Body of pancreas (tissue), 4 donors: ENCODE measurements at places on chromosomes 5 and 9.

DNA sequence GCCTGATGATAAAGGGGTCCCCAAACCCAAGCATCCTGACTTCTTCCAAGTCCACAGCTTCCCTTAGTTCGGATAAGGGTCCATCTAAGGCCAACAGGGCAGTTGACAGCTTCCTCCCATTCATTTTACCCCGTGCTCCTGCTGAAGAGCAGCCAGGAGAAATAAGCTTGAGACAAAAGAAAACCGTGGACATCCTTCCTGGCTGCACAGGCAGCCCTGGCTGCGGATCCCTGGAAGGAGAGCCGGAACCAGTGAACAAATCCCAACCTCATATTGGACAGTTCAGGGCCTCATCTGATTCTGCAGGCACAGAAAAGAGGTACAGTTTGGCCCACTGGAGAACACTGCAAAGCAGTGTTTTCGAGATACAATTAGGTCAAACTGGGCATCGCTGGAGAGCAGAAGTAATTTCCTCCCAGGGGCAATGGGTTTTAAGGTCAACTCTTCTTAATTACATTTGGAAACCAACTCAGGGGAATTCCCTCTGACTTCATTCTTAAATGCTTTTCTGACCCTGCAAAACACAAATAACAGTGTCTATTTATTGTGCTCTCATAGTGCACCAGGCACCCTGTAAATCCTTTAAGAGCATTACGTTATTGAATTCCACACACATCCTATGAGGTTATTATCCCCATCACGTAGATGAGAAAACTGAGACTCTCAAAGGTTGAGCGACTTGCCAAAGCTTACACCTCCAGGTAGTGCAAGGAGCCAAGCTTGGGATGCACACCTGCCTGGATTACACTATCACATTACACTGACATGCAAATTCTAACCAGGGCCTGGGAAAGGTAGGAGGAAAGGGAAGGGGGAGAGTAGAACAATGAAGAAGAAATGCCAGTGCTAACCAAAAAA, 21.2 kb downstream of the ADAM19 start:
- no peak for DNase-seq
- peaks cover 4% of the 10 kb centered on the region for H3K4me1 ChIP-seq
- H3K27me3 ChIP-seq: no peaks in the 10 kb centered on the region
- H3K4me3 ChIP-seq: no peak overlapping the region
- H3K36me3 ChIP-seq: no peaks in the 10 kb centered on the region

DNA sequence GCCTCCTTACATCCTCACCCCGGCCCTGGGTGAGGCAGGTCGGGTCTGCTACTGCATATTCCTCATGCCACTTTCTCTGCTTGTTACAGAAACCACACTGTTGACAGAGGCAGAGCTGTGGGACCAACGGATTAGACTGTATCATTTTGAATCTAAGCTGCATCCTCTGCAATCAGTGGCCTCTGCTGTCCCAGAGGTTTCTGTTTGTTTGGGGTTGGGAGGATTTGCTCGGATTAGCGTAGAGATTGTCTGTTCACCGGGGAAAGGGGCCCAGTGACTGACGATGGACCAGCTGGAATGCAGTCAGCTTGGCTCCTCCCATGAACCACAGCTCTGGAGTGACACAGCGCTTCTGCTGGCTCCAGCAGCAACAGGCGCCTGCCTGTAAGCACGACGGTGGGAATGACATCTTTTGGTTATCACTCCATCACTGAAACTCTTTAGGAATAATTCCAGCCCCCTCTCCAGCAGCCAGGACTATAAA, 37.3 kb upstream of the ADRA1B start:
- no peaks in the 10 kb centered on the region for H3K4me1 ChIP-seq
- no peak overlapping the region for H3K27ac ChIP-seq
- peak; percentile 40 for DNase-seq
- H3K4me3 ChIP-seq: no peak overlapping the region
- H3K27me3 ChIP-seq: no peaks in the 10 kb centered on the region
- H3K36me3 ChIP-seq: no peaks in the 10 kb centered on the region

DNA sequence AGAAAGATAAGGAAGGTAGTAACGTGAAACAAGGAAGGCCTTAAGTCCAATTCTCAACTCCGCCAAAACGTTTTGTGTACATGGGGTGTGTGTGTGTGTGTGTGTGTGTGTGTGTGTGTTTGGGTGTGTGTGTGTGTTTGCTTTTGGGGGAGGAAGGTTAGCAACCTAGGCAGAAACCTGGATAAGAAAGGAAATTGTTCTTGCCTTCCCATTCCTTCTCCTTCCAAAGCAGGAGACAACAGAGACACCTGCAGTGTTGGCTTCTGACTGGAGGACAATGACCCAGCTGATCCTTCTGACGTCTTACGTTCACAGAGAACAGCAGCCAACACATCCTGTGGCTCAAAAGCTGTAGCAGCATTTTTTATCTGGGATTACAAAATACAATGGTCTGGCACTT, 4.1 kb upstream of the CCNG1 start:
- no peak overlapping the region for H3K4me3 ChIP-seq
- H3K27me3 ChIP-seq: no peaks in the 10 kb centered on the region
- H3K4me1 ChIP-seq: peaks cover 39% of the 10 kb centered on the region
- H3K36me3 ChIP-seq: no peaks in the 10 kb centered on the region

GRCh38 chr5:140083120-140083519, 30.8 kb upstream of the PURA start:
- DNase-seq: no peak
- no peaks in the 10 kb centered on the region for H3K27me3 ChIP-seq
- H3K27ac ChIP-seq: no peak overlapping the region

- no peaks in the 10 kb centered on the region for H3K4me1 ChIP-seq
- no peak overlapping the region for H3K27ac ChIP-seq
- no peaks in the 10 kb centered on the region for H3K27me3 ChIP-seq
- DNase-seq: no peak
These were observed 30.4 kb downstream of the CAMK4 start for GRCh38 chr5:111254613-111255012.

DNA sequence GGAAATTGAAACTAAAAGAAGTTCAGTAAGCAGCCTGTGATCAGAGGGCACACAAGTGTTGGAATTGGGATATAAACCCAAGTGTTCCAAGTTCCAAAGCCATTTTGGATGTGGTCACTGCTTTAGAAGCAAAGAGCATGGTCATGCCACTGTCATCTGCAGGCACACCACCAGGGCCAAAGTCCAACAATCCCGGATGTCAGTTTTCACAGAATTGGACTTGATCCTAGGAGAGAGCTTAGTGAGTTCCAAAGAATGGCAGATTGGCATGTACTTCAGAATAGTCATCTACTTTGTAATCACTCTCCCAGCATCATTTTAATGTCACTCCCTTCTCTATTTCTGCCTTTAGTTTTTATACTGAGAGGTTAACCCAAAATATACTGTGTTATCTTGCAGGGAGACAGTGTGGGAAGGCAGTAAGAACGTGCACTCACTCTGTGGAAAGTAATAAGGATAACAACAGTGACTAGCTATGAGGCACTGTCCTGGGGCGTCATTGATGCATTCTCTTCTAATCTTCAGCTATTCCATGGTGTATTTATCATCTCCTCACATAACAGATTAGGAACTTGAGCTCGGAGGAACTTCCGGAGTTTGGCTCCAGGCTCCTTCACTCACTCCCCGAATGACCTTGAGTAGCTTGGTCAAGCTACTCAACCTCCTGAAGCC, 388.0 kb downstream of the ACTL7B start:
- no peak overlapping the region for H3K27ac ChIP-seq
- no peak for DNase-seq
- no peaks in the 10 kb centered on the region for H3K4me1 ChIP-seq
- H3K36me3 ChIP-seq: no peaks in the 10 kb centered on the region
- no peak overlapping the region for H3K4me3 ChIP-seq
